ENCODE measurements at places on chromosomes 7 and 10.

DNA sequence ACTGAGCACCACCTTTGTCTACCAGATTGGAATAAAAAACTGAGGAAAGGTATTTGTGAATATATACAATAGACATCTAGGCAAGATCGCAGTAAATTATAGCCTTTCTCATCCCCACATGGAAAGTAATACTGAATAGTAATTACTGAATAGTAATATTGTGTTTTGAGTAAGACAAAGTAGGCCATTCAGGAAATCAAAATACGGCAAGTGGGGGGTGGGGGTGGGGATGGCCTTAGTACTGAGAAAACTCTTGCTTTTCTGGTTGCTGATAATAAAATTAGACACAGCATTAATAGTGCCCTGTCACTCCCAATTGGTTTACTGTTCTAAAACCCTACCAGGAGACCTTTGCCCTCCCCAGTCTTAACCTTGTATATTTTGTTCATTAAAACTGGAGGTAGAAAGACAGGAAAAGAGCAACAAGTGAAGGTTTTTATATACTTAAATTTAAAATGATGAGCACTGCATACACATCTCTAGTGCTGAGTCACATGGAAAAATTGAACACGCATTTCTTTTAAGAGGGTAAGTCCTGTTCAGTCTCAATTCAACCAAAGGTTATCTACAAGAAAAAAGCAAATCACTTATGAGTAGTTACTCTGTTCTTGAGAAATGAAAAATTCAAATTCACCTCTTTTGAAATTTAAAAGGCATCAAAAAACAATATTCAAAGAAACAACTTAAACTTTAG lies 65.6 kb downstream of the IGF2BP3 start:
- DNase-seq: no peak

GRCh38 chr10:70661623-70662361 lies 10.5 kb upstream of the ADAMTS14 start:
- no peak for DNase-seq

GRCh38 chr10:38156416-38157269 lies 62.5 kb downstream of the ZNF37A start:
- DNase-seq: no peak

DNA sequence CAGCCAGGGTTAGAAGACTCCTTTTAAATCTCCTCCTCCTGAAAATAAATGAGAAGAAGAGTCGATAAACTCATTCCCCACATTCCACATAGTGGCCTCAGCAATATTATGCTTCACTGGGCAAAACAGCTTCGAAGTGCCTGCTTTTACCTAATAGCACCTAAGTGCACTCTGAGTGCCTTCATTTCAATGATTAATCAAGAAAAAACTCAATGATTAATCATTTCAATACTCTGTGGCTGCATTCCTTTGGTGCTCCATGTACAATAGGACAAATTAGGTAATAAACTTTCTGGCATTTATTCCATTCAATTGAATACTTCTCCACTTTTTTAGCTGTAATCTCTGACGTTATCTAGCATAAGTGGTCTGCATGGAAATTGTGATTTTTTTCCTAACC lies 174.6 kb downstream of the CCDC71L start:
- DNase-seq: peak; percentile 24

DNA sequence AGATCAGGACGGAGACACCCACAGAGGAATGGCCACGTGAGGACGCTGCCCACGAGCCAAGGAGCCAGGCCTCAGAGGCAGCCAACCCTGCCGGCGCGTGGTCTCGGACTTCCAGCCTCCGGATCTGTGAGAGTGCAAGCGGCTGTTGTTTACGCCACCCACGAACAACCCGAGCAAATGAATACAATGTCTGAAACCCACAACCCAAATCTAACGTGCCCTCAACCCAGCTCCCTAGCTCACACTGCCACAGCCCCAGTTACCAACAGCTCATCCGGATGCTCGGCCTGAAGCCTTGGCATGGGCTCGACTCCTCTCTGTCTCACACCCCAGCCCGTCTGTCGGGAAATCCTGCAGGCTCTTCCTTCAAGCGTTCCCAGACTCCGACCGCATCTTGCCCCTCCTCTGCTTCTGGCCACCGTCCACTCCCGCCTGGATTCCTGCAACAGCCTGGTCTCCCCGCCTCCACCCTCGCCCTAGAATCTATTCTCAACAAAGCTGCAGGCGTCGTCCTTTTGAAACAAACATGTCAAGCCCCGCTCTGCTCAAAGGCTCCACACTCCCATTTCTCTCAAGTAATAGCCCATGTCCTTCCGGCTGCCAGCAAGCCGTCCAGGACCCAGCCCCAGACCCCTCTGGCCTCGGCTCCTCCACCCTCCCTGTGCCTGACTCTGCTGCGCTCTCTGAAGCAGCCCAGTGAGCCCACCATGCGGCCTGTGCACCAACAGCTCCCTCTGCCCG lies 35.3 kb downstream of the STK32C start:
- DNase-seq: peak; percentile 64

GRCh38 chr10:98825741-98826140 lies 379.0 kb upstream of the HPS1 start:
- DNase-seq: no peak

DNA sequence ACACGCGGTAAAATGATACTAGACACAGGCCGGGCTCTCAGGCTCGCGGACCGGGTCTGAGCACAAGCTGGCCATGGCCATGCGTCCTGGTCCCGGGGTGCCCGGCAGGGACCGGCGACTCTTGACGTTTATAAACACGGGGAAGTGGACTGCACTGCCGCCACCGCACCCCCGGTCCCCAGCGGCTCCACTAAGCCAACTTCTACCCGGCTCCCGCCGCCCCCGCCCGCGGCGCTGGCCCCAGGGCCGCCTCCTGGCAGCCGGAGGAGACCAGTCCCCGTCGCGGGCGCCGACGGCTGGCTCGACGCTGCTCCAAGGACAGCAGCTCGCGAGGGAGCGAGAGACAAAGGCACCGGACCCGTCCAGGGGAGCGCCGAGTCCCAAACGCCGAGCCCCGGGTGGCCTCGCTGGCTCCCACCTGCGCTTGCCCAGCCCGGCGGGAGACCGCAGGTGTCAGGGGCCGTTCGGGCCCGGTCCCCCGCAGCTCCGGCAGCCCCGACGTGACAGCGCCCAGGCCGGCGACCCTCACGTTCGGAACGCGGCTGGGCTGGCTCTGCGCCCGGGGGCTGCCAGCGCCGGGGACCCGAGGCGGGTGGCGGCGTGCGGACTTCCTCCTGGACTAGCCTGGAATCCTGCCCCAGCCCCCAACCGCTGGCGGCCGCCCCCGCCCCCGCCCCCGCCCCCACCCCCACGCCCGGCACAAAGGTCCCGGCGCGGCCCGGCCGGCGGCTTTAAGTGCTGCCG lies 517 bp downstream of the ITGB1 start:
- DNase-seq: peak; percentile 27

- DNase-seq: no peak
These were observed 792.0 kb downstream of the TYW1 start for GRCh38 chr7:67788669-67789068.

GRCh38 chr10:11525503-11525902 lies 85.9 kb downstream of the USP6NL start:
- DNase-seq: peak; percentile 16

GRCh38 chr7:104207348-104207730 lies 474 bp downstream of the ORC5 start:
- peak; percentile 8 for DNase-seq

GRCh38 chr10:44125879-44126278 lies 259.0 kb downstream of the CXCL12 start:
- peak; percentile 47 for DNase-seq

All from AG08396 (cell line).